ENCODE measurements at places on chromosomes 11 and 22. TPM values are rescaled to one million over a fixed set of nuclear protein-coding genes. Genes with fewer than 3 reads are reported as not detected.
A peak's percentile ranks its signal among the peaks of the same experiment; 100 is the strongest.

DNA sequence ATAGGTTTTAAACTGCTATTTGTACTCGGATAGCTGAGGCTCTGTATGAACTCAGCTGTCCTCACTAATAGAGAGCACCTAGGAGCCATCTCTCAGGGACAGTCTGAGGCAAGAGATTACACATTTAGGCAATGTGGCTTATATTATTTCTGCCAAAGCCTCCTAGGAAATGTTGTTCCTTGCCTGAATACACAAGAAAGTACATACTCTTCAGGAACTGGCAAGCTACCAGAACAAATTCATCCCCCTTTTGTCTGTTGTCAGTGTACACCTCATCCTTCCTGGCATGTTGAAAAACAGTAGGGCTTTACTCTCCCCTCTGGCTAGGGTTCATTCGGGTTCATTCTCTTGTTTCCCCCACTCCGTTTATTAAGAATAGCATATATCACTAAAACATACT lies 615.9 kb upstream of the FAT3 start:
- no peak for DNase-seq

- no peak for DNase-seq
Observed at GRCh38 chr22:49413551-49413950, 414.1 kb downstream of the BRD1 start.

- DNase-seq: no peak
Observed at GRCh38 chr11:77374108-77374507, 72.6 kb upstream of the GDPD4 start.

- DNase-seq: no peak
Observed at GRCh38 chr11:84780689-84781293, 846.4 kb downstream of the DLG2 start.

- no peak for DNase-seq
Observed at GRCh38 chr11:92453055-92453454, 228.4 kb downstream of the FAT3 start.

DNA sequence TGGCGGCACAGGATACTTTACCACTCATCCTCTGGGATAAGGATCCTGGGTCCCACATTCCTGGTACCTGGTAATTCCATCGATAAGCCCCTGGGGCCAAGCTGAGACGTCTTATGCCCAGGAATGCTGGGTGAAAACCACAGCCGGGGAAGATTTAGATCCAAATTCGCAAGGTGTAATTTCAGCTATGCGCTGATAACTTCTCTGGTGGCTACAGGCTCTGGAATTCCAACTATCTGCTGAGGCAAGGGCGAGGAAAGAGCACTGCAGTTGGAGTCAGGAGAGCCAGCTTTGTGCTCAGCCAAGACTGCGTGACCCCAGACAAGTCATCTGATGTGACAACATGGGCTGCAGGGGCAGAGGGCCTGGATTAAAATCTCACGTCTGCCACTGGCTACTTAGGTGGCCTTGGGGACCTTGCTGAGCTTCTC lies 9.9 kb upstream of the MYEOV start:
- DNase-seq: no peak

- DNase-seq: no peak
Observed at GRCh38 chr22:26033586-26033985, 135.7 kb upstream of the SEZ6L start.

- DNase-seq: no peak
Observed at GRCh38 chr11:118060869-118061268, 16.0 kb upstream of the TMPRSS4 start.

- no peak for DNase-seq
Observed at GRCh38 chr11:68266121-68266891, 5.5 kb downstream of the C11orf24 start.

DNA sequence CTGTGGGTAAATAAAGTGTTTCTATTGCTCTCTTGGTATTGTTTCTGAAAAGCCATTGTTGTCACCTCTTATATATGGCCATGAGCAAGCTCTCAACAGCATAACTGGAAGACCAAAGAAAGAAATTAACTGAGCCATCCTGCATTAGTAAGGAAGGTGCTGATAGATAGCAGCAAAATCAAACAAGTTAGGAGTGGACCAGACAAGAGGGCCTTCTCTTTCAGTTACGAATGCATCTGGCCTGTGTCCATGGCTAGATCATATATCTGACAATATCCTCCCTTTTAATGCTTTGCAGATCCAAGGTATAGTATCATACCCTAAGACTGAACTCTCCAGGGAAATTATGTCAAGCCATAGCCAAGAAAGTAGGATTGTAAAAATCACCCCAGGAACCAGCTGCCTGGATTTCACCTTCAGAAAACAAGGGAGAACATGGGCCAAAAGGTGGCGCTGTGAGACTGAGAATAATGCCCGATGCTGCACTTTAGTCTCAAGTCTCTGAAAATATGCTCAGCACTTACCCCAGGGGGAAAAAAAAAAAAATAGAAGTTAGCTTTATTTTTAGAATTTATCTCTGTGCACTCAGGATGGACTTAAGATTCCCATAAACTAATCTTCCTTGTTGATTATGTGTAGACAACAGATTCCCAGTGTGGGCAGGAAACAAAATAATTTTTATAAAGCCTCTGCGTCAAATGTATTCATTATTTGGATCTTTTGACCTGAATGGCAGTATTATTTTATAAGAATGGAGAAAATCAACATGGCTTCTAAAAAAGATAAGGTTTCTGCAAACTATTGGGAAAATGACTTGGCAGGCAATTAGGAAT lies 415.1 kb downstream of the ETS1 start:
- DNase-seq: peak; percentile 96

- DNase-seq: no peak
Observed at GRCh38 chr22:27438271-27438980, 363.1 kb downstream of the MN1 start.

DNA sequence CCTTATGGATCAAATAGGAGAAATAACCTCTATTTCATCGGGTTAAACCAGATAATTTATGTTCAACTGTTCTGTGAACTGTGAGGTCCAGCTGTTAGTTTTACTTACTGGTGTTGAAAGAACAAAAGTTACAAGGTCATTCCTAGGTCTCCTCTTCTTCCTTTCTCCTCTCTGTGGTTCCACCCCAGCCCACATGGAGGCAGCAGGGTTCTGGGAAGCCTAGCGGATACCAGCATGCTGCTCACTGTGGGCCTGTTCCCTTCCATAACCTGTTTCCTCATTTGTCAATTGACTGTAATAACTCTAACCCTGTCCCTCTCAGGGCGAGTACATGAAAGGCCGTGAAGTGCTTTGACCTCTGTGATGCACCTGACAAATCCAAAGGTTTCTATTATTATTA lies 27.8 kb downstream of the RELT start:
- peak; percentile 61 for DNase-seq

DNA sequence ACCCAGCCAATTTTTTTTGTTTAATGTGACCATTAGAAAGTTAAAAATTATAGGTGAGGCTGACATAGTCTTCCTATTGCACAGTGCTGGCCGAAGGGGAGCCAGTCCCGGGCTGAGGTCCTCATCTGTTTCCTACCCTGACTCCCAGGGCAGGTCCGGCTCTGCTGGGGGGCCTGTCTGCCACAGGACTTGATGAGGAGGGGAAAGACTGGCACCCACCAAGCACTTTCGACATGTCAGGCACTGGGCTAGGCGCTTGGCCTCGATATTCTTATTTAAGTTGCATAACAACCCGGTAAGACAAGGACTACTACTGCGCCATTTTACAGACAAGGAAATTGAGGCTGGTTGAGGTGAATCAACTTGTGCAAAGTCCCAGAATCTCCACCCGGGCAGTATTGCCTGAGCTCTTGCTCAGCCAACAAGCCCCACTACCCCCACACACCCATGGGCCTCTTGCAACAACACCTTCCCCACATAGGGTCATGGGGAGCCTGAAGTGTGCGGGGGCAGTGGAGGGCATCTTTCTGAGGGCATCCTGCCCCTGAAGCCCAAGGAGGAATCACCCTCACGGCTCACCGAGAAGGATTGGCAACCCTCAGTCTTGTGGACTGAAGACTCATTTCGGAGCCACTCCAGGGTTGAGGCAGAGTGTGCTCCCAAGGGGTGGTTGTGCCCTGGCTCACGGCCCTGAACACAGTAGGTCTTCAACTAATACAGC lies 62.7 kb upstream of the LINC01488 start:
- no peak for DNase-seq

- no peak for DNase-seq
Observed at GRCh38 chr11:36229091-36229705, 60.0 kb downstream of the COMMD9 start.

GRCh38 chr11:82837650-82838049 lies 62.6 kb downstream of the PRCP start:
- DNase-seq: no peak

DNA sequence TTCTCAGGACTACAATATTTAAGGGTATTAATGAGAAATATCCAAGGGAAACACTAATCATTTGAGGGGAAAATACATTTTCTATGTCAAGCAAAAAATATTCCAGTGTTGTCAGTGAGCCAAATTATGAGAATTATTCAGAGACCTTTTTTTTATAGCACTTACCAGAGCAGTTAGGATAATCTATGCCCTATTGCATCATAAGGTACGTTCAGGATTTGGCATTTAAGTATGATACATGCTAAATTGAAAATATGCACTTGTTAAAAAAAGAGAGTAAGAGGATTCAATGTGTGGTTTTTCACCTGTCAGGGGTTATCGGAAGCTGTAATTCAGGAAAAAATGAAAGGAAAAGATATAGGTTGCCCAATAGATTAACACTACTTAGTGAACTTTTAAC lies 17.2 kb upstream of the MPPED2 start:
- no peak for DNase-seq

DDTL gene
- 0.76 TPM for total RNA-seq

SCUBE1 gene
- not detected for total RNA-seq

ENTHD1 gene
- total RNA-seq: 0.81 TPM

SERPINH1 gene
- 13.9 TPM for total RNA-seq

LSP1 gene
- 42.4 TPM for total RNA-seq
